ENCODE measurements at places on chromosomes 3 and 15. TPM values are rescaled to one million over a fixed set of nuclear protein-coding genes. Genes with fewer than 3 reads are reported as not detected.

- ATAC-seq, result peak; percentile 45
Observed at GRCh38 chr3:45987368-45988291, 8.0 kb downstream of the FYCO1 start.

DNA sequence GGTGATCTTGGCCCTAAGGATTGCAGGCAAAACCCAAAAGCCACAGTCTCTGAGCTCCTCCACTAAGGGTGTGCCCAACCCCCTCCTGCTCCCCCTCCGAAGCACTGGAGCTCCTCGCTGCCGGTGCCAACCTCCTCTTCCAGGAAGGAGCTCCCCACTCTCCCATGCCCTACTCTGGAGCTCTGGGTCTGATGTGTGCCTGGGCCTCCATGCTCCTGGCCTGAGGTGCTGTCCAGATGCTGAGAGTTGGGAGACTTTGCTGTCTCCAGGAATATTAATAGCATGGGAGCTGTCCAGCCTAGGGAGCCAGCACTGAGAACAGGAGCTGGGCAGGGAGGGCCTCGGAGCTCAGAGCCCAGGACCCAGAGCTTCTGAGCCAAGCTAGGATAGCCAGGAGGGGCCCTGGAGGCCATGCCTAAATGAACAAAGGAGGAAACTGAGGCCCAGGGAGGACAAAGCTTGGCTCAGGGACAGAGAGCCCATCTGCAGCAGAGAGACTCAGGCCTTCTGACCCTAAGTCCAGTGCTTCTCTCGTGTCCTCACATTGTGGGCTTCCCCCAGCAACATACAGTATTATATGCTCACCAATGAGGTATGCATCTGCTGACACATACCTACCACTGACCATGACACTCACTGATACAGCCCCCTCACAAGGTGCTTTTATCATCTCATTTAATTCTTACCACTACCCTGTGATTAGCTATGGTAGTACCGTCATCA is 36.9 kb upstream of the HERC1 start:
- ATAC-seq, result peak; percentile 100

SUCNR1 gene
- 0.09 TPM for total RNA-seq

- ATAC-seq, result no peak
Observed at GRCh38 chr3:128597900-128598299, 52.7 kb downstream of the RPN1 start.

- no peak for ATAC-seq
Observed at GRCh38 chr3:154783061-154783460, 297.1 kb upstream of the MME start.

DNA sequence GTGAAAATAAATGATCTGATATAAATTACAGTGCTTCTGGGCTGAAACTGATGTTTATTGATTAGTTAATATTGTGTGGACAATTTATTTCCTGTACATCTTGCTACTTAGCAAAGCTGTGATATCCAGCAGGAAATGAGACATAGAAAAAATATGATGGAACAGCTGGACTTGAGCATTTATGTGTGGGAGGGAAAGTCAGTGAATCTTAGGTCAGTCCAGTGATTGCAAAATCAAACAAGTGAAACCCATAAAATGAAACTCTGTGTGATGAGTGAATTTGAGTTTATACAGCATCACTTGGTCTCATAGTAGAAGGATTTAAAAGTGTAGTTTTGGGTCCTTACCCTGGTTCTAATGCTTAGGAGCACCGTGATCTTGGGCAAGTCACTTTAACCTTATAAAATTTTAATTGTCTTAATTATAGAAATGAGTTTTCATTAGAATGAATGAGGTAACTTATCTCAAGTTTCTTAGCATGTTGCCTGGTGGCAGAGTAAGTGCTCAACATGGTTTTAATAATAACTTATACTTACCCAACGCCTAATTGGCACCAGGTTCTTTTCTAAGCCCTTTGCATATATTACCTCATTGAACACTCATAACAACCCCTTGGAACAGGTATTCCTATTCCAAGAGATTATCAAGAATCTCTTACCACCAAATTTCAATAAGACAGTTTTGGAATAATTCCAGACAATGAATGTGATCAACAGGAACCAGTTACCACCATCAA is 194.6 kb downstream of the ADAMTSL3 start:
- no peak for ATAC-seq

C3orf85 gene
- not detected for total RNA-seq

- no peak for ATAC-seq
Observed at GRCh38 chr15:35305031-35305550, 220.0 kb upstream of the NANOGP8 start.

CIDEC gene
- not detected for total RNA-seq

DNA sequence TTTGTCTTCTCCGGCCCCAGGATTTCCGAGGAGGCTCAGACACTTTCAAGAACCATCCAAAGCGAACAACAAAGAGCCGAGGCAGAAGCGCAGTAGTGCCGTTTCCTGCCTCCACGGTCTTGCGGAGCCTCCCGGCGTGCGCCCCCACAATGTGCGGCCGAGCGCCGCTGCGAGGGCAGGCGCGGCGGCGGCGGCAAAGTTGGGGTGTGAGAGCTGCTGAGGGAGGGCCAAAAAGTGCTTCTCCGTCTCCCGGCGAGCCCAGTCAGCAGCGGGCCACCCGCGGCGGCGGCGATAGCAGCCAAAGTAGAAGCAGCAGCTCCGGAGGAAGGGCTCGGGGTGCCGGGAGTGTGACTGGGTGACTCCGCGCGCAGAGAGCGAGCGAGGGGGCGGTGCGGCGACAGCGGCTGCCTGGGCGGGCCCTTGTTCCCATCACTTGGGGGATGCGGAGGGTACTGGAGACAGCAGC is 749.1 kb downstream of the ROBO1 start:
- peak; percentile 58 for ATAC-seq

SNX22 gene
- 7.3 TPM for total RNA-seq

ELL3 gene
- 1.3 TPM for total RNA-seq

DNA sequence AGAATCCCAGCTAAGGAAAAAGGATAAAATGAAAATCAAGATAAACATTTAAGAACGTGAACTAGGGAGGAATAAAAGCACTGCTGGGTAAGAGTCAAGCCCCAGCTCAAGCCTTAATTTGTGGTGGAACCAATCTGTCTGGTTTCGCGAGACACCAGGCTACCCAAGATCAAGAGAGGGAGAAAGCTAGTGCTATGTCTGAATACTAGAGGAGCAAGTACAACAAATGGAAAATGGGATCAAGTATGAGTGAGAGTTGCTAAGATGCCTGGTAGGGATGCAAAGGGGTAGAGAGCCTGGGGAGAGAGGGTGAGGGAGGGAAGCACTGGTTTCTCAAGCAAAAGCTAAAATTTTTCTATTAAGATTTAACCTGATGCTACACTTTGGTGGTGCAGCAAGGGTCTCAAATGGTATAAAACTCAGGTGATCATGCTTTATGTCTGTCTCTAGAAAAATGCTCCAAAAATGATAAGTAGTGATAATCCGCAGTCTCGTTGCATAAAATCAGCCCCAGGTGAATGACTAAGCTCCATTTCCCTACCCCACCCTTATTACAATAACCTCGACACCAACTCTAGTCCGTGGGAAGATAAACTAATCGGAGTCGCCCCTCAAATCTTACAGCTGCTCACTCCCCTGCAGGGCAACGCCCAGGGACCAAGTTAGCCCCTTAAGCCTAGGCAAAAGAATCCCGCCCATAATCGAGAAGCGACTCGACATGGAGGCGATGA is 1.7 kb upstream of the SETD5 start:
- no peak for ATAC-seq

LYZL4 gene
- not detected for total RNA-seq

DNA sequence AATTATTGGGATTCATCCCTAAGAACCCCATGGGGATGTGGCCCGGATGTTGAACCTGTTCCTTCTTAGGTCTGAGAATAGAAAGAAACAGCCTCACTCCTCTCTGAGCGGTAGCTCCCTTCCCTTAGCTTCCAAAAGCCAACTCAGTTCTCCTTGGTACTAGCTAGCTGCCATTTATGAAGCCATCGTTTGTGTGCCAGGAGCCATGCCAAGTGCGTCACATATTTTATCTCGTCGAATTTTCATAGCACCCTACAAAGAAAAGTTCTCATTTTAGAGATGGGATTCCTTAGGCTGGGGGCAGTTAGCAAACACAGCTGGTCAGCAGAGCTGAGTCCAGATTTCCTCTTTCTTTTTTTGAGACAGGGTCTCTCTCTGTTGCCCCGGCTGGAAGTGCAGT is 45.4 kb upstream of the GLCE start:
- ATAC-seq, result no peak

- no peak for ATAC-seq
Observed at GRCh38 chr3:190306513-190307163, 15.6 kb downstream of the CLDN1 start.

DNA sequence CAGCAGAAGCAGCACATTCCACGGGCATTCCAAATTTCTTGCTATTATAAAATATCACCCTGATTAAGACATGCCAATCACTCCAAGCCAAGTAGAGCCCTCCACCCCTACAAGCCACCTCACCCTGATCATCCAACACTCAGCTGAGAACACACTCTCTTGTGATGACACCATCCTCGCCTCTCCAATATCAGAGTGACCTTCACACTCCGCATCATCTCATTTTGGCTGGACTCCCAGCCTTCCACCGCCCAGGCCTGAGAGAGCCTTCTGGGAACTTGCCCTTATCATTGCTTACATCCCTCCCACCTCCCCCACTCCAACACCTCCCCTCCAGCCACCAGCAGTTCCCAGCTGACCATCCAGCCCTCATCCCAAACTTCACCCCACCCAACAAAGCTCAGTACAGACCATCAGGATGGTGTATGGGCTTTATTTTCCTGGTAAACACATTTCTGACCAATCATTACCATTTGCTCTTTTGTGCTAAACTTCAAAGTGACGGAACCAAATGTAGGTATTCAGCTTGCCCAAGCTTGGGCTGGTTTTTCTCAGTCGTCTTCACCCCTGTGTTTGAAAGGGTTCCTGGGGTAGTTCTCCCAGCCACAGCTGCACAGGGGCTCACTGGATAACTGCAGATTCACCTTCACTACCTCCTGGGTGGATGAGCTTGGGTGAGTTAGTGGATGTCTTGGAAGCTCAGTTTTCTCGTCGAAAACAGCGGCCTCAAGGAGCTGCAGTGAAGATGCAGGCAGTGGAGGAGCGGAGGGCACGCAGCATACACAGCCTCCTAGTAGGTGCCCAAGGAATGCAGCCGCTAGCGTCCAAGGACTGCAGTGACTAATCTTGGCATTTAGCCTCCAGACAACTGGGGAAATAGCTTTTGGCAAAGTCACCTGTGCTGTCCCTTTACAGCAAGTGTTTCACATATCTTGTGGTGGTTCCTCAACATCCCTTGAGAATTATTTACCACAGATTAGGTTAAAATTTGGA is 115.1 kb downstream of the LIPC start:
- peak; percentile 69 for ATAC-seq

POLQ gene
- total RNA-seq, result 0.65 TPM

DNA sequence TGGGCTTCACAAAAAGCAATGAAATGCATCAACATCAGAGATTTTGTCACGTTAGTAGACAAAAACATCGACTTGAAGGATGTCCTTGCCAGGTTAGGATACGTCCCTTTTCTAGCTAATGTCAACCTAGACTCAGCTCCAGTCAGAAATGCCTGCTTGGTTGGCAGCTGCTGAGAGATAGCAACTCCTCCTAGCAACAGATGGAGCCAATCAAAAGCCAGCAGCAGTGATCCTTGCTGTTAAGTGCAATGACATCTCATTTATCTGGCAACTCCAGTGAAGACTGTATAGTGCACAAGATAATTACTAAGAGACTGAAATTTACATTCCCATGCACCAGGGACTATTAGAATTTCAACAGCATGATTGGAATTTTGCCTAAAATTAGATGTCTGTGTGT is 424.1 kb downstream of the FGF12 start:
- ATAC-seq, result peak; percentile 81

GJD2 gene
- total RNA-seq, result 1.6 TPM

GRCh38 chr3:150721285-150722130 is 17.8 kb upstream of the ERICH6 start:
- peak; percentile 84 for ATAC-seq

- ATAC-seq, result no peak
Observed at GRCh38 chr15:41010345-41010744, 57.1 kb downstream of the CHAC1 start.

DNA sequence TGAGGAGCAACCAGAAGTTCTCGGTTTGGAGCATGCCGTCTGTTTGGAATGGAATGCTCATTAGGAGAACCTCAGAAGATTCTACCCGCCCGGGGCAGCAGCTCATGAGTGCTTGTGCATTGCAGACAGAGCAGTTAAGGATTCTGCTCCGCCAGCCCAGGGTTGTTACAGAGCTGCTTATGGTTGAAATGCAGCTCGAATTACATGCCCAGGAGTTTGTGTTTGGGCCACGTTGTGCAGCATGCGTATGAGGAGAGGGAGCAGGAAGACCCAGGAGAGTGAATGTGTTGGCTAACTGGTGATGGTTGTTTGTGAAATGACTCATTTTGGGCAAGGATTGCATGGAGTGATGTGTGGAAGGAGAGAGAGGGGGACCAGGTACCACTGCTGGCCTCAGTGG is 9.0 kb downstream of the FGD5 start:
- ATAC-seq, result peak; percentile 94

COL8A1 gene
- total RNA-seq, result 9.6 TPM

KBTBD8 gene
- 5.0 TPM for total RNA-seq
